ENCODE measurements at places on chromosomes 16 and 17.
A peak's percentile ranks its signal among the peaks of the same experiment; 100 is the strongest.

GRCh38 chr16:57279780-57280638 is 4.5 kb downstream of the PLLP start:
- DNase-seq, result no peak

DNA sequence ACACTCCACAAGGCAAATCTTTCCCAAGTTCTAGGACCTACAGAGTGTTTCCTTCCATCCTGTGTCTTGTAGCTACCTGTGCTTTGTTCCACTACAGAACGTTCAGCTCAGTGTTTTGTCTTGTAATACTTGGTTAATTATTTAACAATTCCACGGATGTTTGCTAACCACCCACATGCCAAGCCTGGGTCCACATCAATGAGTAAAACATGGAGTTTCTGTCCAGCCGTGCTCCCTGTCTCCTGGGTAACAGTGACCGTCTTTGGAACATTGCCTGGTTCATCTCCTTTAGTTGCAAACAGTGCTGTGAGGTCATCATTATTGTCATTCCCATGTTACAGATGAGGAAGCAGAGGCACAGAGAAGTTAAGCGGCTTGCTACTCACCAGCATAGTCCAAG is 41.3 kb downstream of the IRF8 start:
- DNase-seq, result no peak

GRCh38 chr17:47735536-47736011 is 2.5 kb downstream of the TBX21 start:
- DNase-seq, result no peak

DNA sequence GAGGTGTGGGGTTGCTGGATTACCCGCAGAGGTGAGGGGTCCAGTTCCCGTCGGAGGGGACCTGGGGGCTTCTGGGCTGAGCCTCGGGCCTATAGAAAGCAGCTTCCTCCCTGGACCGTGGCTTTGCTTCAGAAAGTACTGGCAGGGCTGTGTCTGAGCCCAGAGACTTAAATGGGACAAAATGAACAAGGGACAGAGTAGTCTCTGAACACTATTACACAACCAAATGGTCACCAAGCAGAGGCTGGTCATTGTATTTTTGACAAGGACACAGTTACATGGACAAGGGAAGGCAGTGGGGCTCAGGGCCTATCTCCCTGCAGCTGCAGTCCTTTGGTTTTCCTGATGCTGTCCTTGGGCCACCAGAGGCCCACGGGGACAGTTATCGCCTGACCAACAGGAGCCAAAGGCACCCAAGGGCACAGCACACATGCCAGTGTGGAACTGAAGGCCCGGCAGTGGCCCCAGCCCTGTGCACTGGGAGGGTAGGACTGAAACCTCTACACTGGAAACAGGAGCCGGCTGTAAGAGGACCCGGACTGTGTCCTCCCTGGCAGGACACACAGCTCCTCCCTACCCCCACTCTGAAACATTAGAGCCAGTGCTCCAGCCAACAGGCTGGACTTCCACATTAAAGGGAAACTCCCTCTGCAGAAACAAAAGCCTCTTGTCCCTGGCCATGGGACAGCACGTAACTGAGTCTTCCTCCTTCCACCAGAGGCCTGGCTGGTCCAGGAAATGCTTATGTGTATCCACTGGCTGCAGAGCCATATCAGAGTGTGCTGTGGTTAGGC is 26.0 kb upstream of the ERN1 start:
- no peak for DNase-seq

- no peak for DNase-seq
Observed at GRCh38 chr16:66801320-66802105, at the start of gene TERB1. Gene TERB1 (minus strand): TSS chr16:66801584. CDS start chr16:66796798, 4,786 bp downstream.

GRCh38 chr17:41910701-41911391 is 7.9 kb downstream of the ACLY start:
- DNase-seq, result peak; percentile 97
